ENCODE measurements at places on chromosomes 3 and 15.
A peak's percentile ranks its signal among the peaks of the same experiment; 100 is the strongest.

GRCh38 chr3:192915722-192916121, 1.9 kb downstream of the MB21D2 start:
- no peak for DNase-seq

GRCh38 chr3:129077222-129077621, 16.6 kb downstream of the GP9 start:
- DNase-seq = no peak

GRCh38 chr3:149239357-149239936, 17.8 kb upstream of the CP start:
- DNase-seq = no peak

- DNase-seq = peak; percentile 8
Observed at GRCh38 chr3:33439546-33440327, 468 bp downstream of the UBP1 start.

GRCh38 chr15:47721676-47722075, 4.4 kb downstream of the SEMA6D start:
- no peak for DNase-seq

DNA sequence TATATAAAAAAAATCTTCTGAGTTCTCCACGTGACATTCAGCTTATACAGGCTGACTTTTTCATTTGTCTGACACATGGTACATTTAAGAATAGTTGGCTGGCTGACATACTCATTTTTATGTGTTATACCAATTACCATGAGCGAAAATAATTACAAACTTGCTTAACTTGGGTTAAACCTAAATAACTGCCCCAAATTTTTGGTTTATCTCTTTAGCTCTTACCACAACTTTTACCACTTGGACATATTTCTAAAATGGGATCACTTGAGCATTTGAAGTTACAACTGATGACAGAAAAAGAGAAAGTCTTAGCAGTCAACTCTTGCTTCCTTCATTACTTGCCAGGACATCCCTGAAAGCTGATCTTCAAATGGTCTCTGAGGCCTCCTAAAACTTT, 618.1 kb downstream of the RBMS3 start:
- DNase-seq = no peak

DNA sequence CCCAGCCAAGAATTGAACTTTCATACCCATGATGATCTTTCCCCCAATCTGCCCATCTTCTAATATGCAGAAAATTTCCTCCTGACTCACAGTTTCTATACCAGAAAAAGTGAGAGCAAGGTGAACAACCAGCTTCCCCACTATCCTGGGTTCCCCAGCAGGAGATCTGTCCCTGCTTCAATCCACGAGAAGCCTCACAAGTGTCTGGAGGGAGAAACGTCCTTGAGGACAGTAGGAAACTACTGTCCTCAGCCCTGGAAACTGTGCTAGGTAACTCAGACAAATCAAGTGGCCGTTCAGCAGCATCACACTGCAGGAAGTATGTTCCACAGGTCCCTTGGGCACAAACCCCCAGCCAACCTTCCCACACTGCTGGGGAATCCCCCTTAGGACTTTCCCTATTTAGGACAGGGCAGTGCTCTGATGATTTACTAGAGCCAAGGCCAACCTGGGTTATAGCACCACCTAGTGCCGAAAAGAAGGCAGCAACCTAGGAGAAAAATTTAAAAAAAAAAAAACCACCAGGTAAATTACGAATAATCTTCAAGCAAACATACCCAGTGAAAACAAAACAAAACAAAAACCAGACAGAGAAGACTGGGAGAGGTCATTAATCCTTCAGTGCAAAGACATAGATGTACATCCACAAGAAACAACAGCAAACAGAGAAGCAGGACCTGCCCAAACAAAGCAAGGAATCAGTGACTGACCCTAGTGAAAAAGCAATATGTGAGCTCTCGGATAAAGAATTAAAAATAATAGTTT, 36.0 kb downstream of the MORC1 start:
- DNase-seq = no peak

DNA sequence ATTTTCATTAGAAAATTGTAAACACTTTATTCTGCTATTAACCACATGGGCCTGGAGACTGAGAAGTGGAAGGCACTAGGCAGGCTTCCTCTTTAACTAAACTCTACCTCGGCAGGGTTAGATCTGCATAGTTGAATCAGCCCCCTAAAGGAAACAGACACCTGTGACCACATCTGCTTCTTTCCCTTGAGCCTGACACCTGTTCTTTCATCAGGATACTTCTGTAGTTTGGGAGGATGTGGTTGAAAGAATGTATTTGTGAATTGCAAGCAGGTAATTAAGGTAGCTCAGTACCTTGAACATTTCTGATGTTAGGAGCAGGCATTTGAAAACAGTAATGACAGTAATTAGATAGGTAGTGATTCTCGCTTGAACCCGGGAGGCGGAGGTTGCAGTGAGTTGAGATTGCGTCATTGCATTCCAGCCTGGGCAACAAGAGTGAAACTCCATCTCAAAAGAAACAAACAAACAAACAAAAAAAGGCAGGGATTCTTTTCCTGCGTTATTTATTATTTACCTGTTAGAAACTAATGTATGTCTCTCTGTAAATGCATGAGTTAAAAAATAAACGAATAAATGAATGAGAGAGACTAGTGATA, 468.5 kb downstream of the NLGN1 start:
- DNase-seq = no peak

- DNase-seq = no peak
Observed at GRCh38 chr15:100738614-100739013, 136.2 kb downstream of the ASB7 start.

- no peak for DNase-seq
Observed at GRCh38 chr15:68795298-68795848, 25.3 kb downstream of the ANP32A start.

GRCh38 chr3:184257083-184257915, 4.1 kb downstream of the CAMK2N2 start:
- no peak for DNase-seq

DNA sequence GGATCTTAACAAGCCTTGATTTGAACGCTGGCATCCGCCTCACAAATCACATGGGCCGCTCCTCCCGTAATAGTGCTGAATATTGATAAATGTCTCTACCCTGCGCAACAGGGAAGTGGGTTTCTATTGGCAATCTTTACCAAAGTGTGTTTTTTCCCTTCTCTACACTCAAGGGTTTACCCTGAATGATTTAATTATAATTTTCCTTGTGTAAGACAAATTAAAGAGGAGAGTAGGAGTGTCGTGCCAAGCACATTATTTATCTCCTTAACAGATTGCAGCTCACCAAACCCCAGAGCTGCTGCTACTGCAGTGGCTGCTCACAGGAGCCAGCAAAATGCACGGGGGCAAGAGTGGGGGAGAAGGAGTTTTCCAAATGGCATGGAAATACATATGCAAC, 545.8 kb downstream of the FOXP1 start:
- no peak for DNase-seq

GRCh38 chr3:119631516-119631915, 28.9 kb downstream of the POPDC2 start:
- no peak for DNase-seq

- DNase-seq = no peak
Observed at GRCh38 chr3:106047221-106047620, 178.4 kb upstream of the CBLB start.

GRCh38 chr3:109191421-109191820, 54.9 kb downstream of the C3orf85 start:
- no peak for DNase-seq

DNA sequence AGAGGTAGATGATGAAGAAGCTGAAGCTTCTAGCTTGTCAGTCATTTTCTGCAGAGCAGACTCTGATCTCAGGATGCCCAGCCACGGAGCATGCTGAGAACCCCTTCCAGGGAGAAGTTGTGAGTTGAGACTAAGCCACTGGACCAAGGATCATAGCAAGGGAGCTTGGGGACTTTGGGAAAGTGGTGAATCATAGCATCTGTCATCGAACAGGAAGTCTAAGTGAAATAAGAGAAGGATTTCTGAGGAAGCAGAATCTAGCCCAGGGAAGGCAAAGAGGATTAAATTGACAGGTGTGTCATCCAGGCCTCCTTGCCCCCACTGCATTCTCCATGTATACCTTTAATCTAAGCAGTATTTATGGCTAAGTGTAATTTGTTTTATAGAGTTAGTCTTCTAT, 71.8 kb upstream of the TMEM108 start:
- DNase-seq = no peak

GRCh38 chr3:28347374-28348264, 902 bp upstream of the ZCWPW2 start:
- DNase-seq = no peak

- no peak for DNase-seq
Observed at GRCh38 chr3:11536132-11536935, 107.4 kb downstream of the VGLL4 start.

DNA sequence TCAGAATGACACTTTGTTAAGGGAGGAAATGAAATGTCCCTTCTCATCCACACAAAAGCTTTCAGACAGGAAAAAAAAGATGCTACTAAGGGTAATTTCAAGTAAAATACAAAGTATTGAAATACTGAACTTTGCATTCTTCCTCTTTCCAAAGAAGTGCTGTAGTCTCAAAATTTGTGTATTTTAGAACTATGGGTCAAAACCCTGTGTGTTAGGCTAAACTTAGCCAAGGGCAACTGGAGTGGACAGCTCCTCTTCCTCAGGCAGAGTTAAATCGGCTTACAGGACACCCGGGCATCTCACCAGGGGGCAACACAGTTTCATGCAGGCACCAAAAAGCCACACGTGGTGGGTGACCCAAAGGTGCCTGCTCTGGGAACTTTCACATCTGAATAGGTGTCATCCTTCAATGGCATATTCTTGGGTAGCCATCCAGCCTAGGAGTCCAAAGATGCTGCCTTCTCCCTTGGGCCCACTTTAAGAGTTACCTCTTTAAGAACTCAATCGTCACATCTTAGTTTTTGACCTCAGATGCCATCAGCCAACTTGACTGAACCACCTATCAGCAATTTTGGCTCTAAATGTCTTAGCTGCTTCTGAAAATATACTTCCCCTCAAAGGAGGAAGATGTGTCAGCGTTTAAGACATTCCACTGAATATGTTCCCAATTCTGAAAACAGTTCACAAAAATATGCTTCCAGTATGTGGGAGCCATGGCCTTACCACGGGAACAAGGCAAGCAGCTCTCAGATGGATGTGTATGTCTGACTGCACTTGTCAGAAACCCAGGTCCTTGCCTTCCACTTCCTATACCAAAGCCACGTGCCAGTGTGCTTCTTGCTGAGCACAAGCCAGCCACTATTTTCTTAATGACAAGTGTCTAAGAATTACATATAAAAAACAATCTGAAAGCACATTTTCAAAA, 32.2 kb upstream of the MUC13 start:
- no peak for DNase-seq

DNA sequence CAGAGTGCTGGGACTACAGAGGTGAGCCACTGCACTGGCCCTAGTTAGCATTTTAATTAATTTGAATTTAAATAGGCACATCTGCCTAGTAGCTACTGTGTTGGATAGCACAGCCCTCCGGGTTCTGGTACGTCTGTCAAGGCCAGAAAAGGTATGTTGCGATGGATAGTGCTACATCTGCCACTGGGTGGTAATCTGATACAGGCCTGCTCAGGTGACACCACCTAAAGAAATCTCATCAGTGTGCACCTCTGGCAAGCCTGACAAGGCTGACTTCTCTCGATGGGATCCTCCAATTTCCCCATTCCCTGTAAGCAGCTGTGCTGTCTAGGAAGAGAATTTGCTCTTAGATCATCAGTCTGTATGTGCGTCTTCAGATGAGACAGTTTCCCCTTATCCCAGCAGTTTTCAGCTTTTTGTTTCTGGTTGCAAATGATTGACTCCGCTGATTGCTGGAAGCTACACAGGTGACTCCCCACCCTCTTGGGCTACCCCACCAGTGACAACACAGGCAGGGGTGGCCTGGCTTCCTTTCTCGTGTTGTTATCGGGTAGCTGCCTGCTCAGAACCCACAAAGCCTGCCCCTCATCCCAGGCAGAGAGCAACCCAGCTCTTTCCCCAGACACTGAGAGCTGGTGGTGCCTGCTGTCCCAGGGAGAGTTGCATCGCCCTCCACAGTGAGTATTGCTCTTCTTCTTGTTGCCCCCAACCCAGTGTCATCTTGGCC, at the start of gene CCR9:
CCR9 (plus strand) TSS at position 565 of the 727 bp plus-strand sequence. CDS start 8,391 bp downstream, outside the sequence.
- no peak for DNase-seq

- DNase-seq = no peak
Observed at GRCh38 chr3:87581240-87581639, 304.9 kb upstream of the POU1F1 start.
